Hypothalamus (tissue), 51 donors: ENCODE measurements at places on chromosomes 1 and 21.

DNA sequence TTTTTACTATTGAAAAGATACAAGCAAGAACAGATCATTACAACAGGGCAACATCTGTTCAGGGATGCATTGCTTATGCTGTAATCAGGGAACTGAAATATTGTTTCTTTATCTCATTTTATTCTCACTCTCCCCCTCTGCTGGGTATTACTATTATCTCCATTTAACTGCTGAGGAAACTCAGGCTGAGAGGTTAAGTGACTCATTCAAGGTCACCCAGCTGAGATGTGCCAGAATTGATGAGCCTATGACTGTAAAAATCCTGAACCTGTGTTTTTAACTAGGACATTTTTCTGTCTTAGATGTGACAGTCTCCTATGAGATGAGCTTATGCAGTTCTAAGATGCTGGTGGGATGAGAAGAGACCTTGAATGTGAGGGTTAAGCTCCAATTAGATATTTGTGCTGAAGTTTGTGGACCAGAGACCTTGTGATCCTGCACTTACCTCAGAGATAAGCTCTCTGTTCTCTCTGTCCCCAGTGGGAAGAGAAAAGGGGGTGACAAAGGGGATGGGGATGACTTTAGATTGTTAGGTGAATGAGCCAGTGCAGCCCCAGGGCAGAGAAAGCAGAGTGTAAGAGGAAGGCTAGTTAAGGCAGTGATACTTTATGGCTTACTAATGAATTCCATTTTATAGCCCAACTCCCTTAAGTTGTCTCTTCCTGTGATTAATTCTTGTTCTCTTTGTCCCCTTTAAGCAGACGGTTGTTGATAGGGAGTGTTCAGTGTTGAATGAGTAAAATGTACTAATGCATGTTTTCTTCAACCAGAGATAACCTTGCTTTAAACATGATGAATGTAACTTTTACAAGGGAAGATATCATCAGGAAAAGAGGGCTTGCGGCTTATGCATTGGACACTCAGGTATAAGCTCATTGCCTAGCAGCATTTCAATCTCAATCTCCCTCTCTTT is 111.4 kb downstream of the HLX start:
- no peak for DNase-seq

- no peak for DNase-seq
Observed at GRCh38 chr1:205343431-205344065, 13.2 kb downstream of the KLHDC8A start.

DNA sequence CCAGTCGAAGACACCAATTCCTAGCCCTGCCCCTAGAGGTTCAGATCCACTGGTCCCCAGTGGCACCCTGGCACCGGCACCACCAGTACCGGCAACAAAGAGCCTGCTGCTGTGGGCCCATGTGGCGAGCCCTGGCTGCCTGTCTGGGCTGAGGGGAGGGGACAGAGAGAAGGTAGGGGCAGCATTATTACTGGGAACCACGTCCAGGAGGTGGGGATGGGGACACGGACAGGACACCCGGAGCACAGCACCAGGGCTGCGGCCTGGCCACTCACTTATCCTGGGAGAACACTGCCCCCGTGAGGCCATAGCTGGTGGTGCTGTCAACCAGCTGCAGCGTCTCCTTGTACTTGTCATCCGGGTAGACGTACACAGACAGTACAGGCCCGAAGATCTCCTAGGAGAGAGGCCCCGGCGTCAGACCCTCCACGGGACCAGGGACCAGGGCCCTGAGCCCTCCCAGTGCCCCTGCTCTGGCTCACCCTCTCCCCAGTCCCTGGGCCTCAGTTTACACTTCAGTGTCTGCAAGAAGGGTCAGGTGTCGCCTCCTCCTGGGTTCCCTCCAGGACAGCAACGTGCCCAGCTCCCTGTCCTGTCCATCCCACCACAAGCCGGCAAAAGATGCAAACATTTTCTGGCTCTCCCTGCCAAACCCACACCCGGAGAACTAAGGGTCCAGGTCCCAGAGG is 15.8 kb upstream of the TAS1R2 start:
- DNase-seq: peak; percentile 78

DNA sequence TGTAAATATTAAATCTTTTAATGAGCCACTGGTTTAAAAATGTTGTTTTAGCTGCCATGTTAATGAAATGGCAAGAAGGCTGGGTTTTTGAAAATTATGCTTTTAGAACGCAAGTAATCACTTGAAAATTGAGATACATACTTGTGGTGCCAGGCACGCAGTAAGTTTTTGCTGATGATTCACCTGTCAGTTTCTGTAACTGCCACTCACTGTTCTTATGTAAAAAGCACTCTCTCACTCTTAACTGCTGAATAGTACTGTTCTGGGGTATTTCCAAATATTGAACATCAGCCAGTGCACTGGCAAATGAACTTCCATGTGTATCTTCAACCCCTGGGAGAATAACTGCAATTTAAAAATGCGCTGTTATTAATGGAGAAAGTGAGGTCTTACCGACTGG is 17.9 kb downstream of the LGALS8 start:
- no peak for DNase-seq

- DNase-seq: no peak
Observed at GRCh38 chr1:54263601-54264226, 63.7 kb downstream of the MRPL37 start.

- no peak for DNase-seq
Observed at GRCh38 chr1:6350416-6351088, 43.0 kb downstream of the ACOT7 start.
